Retinal pigment epithelial cell (primary cell): ENCODE measurements at places on chromosomes 1 and 21.
A peak's percentile ranks its signal among the peaks of the same experiment; 100 is the strongest.

GRCh38 chr1:46420533-46420915 is 26.4 kb downstream of the FAAH start:
- no peak for DNase-seq

DNA sequence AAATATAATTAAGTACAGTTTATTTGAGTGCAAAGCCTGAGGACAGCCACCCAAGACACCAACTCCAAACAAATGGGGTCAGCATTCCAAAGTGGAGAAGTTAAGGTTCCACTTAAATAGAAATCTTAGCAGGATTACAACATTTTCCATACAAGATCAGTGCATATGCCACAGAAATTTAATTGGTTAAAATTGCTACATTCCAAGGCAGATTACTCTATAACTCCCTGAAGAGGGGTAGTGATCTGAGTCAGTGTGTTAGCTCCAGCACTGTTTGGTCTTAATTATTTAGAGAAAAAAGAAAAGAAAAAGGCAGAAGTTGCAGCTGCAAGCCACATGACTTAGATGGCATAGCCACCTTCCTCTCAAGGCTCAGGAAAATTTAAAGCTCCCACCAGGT is 297.5 kb downstream of the HHIPL2 start:
- peak; percentile 91 for DNase-seq

DNA sequence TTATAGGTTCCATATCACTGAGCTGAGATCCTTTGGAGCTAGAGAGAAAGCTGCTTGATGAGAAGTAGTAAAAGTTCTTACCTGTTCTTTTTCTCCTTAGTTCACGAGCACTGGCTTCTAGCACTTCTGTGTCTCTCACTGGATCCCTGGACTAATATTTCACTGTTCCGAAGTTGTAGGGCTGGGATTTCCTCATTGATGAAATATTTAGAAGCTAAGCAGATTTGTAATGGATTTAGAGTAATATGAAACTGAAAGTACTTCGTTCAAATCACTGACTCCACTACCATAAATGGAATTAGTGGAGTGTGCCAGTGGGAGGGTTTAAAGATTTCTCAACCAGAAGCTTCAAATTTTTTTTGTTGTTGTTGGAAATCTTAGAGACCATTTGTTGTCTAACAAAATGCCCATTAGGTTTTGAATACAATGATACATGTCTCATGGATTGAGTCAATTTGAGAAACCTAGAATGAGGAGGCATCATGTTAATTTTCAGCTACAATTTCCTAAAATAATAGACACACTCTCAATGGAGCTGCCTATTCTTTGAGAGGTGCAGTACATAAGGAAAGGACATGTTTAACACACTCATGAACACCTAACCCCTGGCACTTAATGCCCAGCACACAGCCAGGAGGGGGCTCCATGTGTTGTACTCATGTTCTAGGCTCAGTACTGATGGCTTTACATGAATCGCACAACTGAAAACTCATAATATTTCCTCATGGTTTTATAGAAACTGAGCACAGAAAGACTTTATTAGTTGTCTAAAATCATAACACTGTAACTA is at the start of gene GBP1:
TSS of gene GBP1 (minus strand) at position 130 of the 790 bp plus-strand sequence. CDS start 1,974 bp downstream, outside the sequence.
- peak; percentile 53 for DNase-seq

DNA sequence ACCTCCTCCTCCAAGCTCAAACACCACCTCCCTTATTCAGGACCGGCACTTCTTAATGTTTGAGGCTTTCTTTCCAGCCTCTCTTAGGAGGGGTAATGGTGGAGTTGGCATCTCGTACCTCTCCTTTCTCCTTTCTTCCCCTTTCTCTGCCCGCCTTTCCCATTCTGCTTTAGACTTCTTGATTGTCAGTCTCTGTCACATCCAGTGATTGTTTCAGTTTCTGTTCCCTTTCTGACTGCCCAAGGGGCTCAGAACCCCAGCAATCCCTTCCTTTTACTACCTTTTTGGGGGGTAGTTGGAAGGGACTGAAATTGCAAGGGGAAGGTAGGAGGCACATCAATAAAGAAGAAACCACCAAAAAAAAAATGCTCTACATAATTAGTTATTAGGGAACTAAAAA is 5.6 kb downstream of the ELK4 start:
- DNase-seq = no peak

DNA sequence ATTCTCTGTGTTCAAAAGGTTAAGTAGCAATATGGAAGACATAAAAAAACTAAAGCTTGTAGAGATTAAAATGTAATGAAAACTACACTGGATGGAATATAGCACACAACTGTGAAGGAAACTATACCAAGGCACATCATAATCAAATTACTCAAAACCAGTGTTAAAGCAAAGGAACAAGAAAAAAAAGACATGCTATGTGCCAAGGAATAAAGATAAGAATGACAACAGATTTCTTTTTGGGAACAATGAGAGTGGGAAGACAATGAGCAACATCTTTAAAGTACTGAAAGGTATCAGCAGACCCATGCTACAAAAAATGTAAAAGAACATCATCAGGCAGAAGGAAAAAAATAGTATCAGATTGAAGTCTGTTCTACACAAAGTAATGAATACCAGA is 157.8 kb downstream of the VPS13D start:
- no peak for DNase-seq

DNA sequence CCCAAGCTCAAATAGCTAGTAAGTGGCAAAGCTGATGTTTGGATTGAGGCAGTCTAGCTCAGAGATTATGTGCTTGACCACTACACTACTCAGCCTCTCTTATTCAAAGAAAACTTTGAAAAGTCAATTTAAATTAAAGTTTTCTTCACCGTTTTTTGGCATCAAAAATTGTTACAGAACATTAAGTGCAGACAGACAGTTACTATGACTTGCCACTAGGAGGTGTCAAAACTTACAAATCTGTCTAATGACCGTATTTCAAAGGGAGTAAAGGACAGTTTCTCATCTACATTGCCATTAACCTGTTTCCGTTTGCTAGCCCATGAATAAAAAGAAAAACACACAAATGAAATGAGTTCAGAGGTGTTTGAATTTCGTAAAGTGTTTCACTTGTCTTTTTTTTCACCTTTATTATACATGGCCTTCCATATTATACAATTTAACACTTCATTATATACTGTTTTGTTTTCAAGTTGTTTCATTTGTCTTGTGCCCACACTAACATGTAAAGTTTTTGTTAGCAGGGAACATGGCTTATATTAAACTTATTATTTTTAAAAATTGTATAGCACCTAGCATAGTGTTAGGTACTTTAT is 57.4 kb upstream of the MTF2 start:
- no peak for DNase-seq

DNA sequence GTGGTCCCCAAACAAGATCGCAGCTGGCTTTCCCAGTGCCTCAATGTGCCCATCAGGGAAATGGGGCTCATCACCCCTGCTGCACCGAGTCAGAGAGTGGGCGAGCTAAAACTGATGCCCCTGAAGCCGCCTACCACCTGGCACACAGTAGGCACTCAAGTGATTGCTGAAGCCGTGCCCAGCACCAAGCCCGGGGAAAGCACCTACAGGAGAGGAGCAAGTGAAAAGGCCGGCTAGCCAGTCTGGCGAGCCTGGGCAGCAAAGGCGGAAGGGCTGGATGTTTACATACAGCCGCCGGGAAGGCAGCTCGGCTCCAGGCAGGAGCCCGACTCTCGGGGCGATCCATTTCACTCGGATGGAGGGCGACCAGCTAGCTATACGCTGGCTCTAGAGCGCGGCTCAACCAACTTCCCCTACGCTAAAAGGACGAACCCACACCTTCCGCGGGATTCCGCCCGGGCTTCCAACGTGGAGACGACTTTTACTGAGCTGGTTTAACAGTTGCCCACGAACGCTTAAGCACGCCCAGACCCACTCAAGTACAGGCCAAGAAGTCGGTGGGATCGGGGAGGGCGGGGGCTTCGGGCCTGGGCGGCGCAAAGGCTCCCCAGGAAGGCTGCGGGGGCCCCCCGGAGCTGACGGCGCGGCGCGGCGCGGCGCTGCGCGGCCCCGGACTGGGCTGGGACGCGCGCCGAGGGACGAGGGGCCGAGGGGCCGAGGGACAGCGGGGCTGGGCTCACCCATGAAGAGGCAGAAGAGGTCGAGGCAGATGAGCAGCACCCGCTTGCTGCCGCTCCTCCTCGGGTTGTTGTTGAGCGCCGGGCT is 1.0 kb downstream of the PLPP3 start:
- peak; percentile 39 for DNase-seq

GRCh38 chr1:175493321-175494010 is 249.9 kb downstream of the TNR start:
- DNase-seq = no peak

- no peak for DNase-seq
These were observed 20.7 kb upstream of the RPE65 start for GRCh38 chr1:68470388-68470970.

DNA sequence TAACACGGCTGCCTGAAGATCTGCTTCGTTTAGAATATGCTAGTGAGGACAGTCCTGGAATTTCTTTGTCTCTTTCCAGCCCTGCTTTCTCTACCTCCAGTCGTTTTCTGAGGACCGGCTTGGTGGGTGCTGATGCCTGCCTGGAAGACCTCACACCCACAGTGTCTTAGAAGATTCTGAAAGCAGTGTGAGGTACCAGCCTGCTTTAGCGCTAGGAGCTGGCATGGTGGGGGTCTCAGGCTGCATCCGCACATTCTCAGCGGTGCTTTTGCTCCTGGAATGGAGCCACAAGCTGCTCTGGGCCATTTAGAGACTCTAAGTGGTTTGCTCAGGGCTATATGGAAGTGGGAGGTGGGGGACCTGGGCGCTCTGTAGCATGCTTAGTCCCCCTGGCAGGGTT is 61.4 kb downstream of the CD247 start:
- no peak for DNase-seq

DNA sequence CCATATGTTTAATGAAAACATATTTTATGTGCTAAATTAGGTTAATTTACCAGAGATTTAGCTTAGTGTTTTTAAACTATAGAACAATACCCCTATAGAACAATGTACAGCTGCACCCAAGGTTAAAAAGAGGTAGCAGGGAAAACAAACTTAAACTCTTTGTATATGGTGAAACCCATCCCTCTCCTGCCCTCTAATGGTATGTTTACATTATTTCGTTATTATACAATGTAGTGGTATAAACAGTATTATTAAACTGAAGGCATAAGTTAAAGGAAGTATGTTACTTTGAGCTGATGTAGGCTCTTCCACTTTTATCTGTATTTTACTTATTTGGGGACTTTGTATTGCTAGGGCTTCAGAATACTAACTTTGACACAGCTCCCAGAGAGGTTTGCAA is 16.7 kb upstream of the ZYG11A start:
- DNase-seq = no peak

- no peak for DNase-seq
These were observed 6.2 kb upstream of the MMP23B start for GRCh38 chr1:1625824-1626206.

- no peak for DNase-seq
These were observed 411.0 kb upstream of the NEGR1 start for GRCh38 chr1:72693376-72693775.

GRCh38 chr1:3727042-3727824 is 25.0 kb upstream of the CCDC27 start:
- DNase-seq = no peak

DNA sequence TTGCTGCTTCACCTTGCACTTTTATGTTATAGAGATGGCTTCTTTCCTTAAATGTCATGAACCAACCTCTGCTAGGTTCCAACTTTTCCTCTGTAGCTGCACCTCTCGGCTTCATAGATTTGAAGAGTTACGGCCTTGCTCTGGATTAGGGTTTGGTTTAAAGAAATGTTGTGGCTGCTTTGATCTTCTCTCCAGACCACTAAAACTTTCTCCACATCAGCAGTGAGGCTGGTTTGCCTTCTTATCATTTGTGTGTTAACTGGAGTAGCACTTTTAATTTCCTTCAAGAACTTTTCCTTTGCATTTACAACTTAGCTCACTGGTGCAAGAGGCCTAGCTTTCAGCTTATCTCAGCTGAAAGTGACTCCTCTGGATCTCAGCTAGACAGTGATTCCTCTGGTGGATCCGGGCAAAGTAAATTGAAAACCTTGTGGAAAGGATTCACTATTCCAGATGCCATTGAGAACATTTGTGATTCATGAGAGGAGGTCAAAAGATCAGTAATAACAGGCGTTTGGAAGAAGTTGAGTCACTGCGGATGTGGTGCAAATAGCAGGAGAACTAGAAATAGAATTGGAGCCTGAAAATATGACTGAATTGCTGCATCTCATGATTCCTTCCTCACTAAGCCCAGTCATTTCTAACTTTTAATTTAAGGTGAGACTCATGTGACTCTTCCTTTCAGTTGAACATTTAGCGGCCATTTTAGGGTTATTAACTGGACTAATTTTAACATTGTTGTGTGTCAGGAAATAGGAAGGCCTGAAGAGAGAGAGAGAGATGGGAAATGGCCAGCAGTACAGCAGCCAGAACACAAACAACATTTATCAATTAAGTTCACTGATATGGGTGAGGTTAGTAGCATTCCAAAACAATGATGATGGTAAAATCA is 16.2 kb upstream of the RGS1 start:
- DNase-seq = peak; percentile 74

DNA sequence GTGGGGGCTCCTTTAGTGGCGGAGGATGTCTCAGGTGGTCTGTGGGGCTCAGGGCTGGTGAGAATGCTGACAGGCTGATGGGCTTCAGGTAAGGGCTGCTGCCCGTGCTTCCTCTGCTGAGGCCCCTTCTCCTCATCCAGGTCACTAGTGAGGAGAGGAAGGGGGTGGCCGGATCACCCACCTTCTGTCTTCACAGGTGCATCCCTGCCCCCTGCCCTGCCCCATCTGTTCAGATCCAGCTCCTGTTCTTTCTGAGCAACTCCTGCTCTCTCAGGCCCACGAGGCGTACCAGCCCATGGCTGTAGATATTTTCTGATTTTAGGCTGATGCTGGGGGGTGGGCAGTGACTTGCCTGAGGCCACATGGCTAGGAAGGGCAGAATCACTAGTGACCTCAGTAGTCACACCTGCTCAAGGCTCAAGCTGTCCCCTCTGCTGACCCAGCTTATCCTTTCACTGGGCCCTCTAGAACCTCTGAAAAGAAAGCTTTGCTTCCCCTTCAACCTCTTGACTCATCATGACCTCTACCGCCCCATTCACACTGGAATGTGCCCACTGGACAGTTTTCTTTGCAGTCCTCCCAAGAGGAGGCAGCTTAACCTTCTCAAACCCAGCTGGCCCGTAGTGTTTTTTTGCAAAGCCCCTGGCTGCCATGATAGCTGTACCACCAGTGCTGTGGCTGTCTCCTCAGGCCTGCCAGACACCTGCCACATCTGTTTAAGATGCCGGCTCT is 14.8 kb downstream of the DCST2 start:
- no peak for DNase-seq

DNA sequence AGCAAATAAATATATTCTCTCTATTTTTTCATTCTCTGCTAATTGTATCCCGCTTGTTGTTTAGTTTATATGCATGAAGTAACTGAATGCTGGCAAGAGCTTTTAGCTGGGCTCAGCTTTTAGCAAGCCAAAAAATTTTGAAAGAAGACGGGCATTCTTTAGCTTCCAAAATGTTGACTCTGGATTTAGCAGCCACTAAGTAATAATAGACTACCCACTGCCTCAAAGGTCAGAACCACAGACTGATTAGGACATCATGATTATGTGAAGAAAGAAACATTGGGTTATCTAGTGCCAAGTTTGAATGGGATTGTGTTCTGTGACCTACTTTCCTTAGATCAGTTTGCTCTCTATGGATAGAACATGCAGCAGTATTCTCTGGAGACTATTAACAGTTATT is 80.3 kb upstream of the DPH5 start:
- DNase-seq = no peak

GRCh38 chr1:204819495-204819894 is 51.2 kb upstream of the NFASC start:
- no peak for DNase-seq

- no peak for DNase-seq
These were observed 14.3 kb upstream of the ZNF326 start for GRCh38 chr1:89980605-89981004.

- no peak for DNase-seq
These were observed 430.8 kb upstream of the C1orf87 start for GRCh38 chr1:60504206-60504840.

- DNase-seq = no peak
These were observed 147.7 kb downstream of the CHD1L start for GRCh38 chr1:147390185-147390542.
